Myocyte (in vitro differentiated cells): ENCODE measurements at places on chromosomes 7 and 10. TPM values are rescaled to one million over a fixed set of nuclear protein-coding genes. Genes with fewer than 3 reads are reported as not detected.
A peak's percentile ranks its signal among the peaks of the same experiment; 100 is the strongest.

- DNase-seq = peak; percentile 85
Measured at GRCh38 chr7:16421333-16422102, at the start of gene CRPPA. Gene CRPPA, minus strand, starts transcription at chr7:16421538. Its CDS starts 216 bp downstream, at chr7:16421322.

DNA sequence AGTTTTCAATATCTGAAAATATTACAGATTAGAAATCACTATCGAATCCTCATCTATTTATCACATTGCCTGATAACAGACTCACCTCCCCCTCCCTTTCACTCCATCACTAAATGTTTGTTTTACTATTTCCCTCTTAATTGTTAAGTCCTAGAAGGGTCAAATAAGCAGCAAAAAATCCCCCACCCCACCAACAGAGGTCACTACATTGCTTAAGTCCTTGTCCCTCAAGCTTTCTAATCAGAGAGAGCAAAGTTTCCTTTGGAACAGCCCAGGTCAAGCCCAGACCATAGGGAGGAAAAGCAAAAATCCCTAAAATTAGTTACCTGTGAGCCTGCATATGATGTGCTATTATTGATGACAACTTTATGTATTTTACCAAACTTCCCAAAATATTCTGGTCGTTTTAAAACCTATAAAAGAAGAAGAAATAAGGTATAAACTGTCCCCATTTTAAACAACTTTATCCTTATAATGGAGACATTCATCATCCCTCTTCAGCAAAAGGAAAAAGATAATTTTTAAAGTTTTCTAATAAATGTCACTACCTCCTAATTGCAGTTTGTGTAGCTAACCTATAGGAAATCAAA is 95.0 kb downstream of the CNOT4 start:
- DNase-seq = peak; percentile 63

Gene AKR1D1
- total RNA-seq = not detected in 2 replicates

Gene MPLKIP
- 28.7 and 52.7 TPM in 2 replicates for total RNA-seq

Gene GRK5
- total RNA-seq = 1.1 and 1.8 TPM in 2 replicates

Gene TYW1B
- 3.2 and 4.4 TPM in 2 replicates for total RNA-seq
